ENCODE measurements at places on chromosomes 16 and 17. TPM values are rescaled to one million over a fixed set of nuclear protein-coding genes. Genes with fewer than 3 reads are reported as not detected.
A peak's percentile ranks its signal among the peaks of the same experiment; 100 is the strongest.

DNA sequence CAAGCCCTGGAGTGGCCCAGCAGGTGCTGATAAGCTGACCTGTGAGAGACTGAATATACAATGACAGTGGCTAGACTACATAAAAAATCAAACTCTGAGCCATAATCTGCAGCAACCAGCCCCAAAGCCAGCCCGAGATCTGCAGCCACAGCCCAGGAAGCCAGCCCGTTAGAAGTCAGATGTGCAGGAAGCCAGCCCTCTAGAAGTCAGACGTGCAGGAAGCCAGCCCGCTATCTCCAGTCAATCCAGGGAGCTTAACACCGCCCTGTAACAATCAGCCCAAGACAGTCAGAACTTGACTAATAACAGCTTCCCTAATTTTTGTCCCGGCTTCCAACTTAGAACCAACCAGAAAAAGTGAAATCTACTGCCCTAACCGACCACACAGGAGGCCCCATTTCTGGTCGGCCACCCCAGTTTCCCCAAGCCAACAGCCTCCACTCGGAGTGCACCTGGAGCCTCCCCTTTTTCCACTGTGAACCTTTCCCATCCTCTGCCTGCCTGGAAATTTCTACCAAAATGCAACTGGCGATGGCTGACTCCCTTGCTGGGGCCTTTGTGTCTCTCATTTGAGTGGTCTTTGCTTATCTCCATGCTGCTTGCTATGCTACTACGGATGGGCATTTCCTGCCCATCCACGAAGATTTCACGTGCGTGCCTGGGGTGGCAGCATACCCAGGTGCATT is 769.3 kb downstream of the KCNJ18 start:
- no peak for DNase-seq

GRCh38 chr17:55641676-55642081 is 81.0 kb downstream of the TMEM100 start:
- peak; percentile 70 for DNase-seq

DNA sequence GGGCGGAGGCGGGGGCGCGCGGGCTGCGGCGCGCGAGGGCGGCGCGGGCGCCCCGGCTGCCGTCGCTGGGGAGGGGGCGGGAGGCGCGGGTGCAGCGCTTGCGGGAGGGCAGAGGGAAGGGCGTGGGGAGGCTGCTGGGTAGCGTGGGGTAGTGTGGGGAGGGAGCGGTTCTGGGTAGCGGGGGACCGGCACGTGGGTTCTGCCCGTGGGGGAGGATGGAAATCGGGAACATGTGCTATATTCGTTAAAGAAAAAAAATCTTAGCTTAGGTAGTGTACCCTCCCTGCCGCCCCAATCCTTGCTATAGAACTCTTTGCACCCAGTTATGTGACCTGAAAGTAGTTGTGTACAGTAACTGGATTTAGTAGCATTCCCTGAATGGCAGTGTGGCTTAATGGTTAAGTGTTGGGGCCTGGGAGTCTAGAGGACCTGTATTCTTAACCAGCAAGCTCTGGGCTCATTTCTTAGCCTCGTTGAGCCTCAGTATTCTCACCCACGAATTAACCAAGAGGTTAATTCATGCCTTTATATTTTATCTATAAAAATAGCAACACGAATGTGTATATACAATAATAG is 646 bp downstream of the RABEP1 start:
- DNase-seq, result peak; percentile 51

GRCh38 chr17:14133104-14133503 is 63.8 kb downstream of the COX10 start:
- no peak for DNase-seq

GRCh38 chr17:77395501-77396048 is 254.8 kb downstream of the SEC14L1 start:
- no peak for DNase-seq

CCT6B gene
- total RNA-seq, result 1.4 TPM

ULK2 gene
- total RNA-seq, result 3.8 TPM

All from right lobe of liver (tissue), 6 donors.